ENCODE measurements at places on chromosomes 13 and 19.

DNA sequence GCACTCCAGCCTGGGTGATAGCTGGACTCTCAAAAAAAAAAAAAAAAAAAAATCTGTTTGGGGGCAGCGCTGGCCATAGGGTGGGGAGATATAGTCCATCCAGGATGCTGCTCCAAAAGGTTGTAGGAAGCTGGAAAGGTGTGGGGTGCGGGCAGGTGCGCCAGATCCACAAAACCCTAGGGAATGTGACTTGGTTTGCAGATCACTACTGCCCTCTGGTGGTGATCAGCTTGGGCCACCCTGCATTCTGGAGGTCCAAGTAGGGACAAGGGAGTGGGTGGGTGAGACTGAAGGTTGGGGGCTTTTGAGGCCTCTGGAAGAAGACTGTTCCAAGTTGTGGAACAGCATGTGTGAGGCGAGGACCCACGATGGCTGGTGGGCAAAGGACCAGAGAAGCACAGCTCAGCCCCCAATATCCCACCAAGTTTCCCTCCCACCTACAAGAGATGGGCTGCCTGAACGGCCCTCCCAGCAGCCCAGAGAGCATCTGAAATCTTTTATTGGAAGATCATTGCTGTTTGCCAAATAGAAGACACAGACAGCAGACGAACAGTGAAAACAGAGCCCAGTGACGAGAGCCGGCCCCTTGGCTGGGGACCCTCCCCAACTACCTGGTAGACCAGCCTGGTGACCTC, 10.4 kb upstream of the TYK2 start:
- DNase-seq = peak; percentile 75

DNA sequence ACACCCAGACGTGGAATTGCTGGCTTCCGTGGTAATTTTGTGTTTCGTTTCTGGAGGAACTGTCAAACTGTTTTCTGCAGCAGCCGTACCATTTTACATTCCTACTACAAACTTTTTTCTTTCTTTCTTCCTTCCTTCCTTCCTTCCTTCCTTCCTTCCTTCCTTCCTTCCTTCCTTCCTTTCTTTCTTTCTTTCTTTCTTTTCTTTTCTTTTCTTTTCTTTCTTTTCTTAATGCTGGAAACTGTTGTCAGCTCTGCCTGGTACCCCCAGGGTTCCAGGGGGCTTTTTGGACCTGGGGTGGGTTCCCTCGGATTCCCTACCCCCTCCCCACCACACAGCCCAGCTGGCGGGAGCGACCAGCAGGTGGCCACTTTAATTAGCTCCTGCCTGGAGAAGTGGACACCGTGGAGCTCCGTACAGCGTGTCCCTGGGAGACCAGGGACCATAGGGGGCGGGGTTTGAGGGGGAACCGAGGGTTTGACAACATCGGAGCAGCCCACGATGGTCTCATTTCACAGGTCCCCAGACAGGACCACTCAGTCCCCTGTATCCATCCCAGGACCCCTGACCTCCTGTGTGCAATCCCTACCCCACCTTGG, 24.4 kb downstream of the CELF5 start:
- DNase-seq = no peak

GRCh38 chr13:114062754-114063153, 69.7 kb downstream of the RASA3 start:
- no peak for DNase-seq

- peak; percentile 62 for DNase-seq
Observed at GRCh38 chr13:98475522-98475921, 101.4 kb downstream of the STK24 start.

- no peak for DNase-seq
Observed at GRCh38 chr19:1616875-1617274, 11.6 kb upstream of the UQCR11 start.

DNA sequence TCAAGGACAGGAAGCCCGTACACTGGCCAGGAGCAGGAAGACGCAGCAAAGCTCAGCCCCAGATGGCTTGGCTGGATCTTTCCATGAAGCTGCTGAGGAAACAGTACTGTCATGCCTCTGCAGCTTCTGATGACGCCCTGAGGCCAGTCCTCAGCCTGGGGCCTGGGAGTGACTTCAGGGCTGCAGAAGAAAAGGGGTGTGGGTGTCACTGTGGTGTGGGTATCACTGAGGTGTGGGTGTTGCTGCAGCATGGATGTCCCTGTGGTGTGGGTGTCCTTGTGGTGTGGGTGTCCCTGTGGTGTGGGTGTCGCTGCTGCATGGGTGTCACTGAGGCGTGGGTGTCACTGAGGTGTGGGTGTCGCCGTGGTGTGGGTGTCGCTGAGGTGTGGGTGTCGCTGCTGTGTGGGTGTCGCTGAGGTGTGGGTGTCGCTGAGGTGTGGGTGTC, 12.0 kb upstream of the GAS6 start:
- DNase-seq = no peak

DNA sequence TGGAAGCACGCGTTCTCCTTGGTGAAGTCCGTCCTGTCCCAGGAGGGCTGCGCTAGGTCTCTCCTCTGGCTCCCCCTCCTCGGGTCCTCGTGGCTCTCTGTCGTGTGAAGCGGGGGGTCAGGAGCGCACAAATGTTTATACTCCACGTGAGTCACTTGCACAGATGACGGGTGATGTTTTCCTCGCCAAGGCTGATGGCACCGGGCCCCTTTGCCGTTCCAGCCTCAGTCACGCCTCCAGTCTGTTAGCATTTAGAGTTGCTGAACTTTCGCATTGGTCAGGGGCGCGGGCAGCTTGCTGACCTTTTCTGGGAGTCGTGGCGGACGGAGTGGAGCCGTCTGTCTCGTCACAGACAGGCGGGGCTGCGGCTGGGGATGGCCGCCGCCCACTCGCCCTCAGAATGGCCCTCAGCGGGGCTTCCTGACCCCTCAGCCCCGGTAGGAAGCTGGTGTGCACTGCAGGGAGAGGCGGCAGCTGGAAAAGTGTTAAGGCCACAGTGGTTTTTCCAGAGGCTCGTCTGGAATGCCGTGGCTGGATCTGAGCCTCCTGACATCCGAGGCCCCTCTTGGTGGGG, 13.7 kb downstream of the KLHL26 start:
- no peak for DNase-seq

DNA sequence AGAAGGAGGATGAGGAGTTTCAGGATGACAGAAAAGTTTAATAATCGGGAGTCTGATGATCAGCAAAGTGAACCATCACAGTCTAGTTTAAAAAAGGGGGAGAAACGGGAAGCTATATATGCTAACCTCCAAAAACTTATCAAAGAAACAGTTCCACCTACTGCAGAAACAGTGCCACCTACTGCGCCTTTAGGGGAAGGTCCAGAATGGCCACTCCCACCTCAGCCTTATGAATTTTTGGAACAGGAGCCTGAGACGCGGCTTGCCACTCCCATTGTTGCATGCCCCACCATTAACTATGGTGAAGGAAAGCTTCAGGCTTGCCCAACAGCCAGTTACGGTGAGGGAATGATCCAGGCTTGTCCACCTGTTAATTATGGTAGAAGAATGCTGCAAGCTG, 929.0 kb downstream of the SLITRK6 start:
- DNase-seq = no peak

DNA sequence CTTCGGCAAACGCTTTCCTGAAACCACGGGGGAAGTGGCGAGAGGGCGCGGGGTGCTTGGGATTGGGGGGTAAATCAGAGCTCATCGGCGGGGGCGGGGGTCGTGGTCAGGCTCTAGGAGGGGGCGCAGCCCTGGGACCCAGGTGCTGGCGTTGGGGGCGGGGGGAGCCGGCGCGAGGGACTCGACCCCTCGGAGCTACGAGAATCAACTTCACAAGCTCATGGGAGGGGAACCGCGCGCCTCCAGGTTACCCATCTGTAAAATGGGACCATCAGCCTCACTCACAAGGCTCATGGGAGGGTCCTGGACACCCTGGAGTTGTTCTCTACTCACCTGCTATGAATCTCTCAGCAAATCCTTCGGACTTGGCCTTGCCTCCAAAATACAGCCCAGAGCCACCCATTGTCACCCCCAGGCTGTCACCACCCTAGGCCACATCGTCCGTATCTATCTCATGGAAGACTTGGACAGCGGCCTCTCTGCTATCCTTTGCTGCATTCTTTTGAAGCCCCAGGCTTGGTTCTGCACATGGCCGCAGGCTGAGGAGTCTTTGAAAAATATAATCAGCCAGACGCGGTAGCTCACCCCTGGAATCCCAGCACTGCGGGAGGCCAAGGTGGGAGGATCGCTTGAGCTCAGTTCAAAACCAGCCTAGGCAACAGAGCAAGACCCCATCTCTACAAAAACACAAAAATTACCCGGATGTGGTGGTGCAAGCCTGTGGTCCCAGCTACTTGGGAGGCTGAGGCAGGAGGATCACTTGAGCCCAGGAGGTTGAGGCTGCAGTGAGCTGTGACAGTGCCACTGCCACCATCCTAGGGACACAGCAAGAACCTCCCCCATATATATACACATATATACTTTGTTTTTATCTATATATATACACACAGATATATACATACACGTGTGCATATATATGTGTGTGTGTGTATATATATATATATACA, 939 bp upstream of the RANBP3 start:
- no peak for DNase-seq

GRCh38 chr13:67143544-67144115, 86.5 kb downstream of the PCDH9 start:
- DNase-seq = no peak

- no peak for DNase-seq
Observed at GRCh38 chr13:105452895-105453294, 1082.6 kb downstream of the EFNB2 start.

- DNase-seq = no peak
Observed at GRCh38 chr13:70668983-70669382, 560.7 kb upstream of the KLHL1 start.

DNA sequence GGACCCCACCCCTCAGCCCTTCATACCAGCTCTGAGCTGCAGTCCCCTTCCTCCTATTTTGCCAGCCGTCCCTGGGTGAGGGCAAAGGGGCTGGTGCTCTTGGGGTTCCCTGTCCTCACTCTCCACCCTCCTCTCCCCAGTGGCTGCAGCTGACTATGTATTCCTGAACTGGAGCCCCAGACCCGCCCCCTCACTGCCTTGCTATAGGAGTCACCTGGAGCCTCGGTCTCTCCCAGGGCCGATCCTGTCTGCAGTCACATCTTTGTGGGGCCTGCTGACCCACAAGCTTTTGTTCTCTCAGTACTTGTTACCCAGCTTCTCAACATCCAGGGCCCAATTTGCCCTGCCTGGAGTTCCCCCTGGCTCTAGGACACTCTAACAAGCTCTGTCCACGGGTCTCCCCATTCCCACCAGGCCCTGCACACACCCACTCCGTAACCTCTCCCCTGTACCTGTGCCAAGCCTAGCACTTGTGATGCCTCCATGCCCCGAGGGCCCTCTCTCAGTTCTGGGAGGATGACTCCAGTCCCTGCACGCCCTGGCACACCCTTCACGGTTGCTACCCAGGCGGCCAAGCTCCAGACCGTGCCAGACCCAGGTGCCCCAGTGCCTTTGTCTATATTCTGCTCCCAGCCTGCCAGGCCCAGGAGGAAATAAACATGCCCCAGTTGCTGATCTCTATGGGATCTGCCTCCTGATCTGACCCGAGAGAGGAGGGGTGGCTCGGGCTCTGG, 2.4 kb downstream of the COX7A1 start:
- peak; percentile 58 for DNase-seq

DNA sequence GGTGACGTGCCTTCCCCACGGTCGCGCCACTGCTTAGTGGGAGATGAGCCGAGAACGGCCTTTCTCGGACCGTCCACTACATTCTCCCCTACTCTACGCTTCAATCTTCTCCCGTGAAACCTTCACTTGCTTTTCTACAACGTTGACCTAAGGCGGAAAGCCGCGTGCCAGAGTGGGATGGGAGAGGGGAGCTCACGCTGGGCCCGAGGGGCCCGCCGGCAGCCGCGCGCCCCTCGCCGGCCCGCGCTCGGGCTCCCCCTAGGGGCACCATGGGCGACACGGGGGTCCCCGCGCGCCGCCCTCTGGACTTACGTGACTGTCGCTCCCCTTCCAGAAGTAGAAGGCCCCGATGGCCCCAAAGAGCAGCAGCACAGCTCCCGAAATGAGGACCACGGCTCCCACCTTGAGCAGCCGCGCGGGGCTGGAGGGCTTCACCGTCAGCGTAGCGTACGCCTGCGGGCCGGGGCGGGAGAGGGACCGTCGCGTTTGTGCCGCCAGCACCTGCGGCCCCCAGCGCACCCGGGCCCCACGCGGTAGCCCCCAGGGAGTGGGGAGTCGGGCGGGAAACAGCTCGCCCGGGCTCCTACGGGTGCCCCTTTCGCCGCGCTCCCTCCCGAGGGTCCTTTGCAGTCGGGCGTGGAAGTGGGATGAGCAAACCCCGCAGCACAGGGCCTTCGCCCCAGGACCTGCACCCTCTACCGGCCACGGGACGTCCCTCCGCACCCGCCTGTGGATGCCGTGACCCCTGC, 727 bp downstream of the CNMD start:
- peak; percentile 86 for DNase-seq

GRCh38 chr19:45498411-45499195, at the start of gene PPM1N:
Gene PPM1N, plus strand, starts transcription at chr19:45498443. Its CDS starts 30 bp downstream, at chr19:45498473.
- DNase-seq = no peak

- no peak for DNase-seq
Observed at GRCh38 chr13:48167866-48168265, 65.1 kb upstream of the ITM2B start.

DNA sequence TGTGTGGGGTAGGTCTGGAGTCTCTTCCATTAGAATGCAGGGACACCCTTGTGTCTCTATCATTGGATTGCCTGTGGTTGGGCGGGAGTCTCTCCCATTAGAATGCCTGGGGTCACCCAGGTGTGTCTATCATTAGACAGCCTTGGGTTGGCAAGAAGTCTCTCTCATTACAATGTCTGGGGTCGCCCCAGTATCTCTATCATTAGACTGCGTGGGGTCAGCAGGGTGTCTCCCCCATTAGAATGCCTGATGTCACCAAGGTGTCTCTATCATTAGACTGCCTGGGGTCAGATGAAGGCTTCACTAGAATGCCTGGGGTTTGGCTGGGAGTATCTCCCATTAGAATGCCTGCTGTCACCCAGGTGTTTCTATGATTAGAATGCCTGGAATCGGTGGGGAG, 1539.0 kb downstream of the UQCRFS1 start:
- DNase-seq = no peak

DNA sequence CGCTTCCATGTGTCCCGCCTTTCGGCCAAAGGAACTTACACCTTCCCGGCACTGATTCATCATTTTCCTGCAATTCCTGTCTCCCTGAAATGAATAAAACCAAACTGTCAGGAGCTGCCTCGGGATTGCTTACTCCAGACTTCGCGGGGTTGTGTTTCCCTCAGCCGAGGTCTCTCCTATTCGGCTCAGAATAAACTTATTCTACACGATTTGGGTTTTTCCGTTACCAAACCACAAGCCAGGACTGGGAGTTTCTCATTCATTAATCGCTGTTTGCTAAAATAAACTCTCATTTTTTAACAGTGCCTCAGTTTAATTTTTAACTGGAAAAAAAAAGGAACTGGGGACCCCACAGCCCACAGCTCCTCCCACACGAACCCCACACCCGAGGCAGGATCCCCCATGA, 667 bp downstream of the ZNF878 start:
- no peak for DNase-seq

DNA sequence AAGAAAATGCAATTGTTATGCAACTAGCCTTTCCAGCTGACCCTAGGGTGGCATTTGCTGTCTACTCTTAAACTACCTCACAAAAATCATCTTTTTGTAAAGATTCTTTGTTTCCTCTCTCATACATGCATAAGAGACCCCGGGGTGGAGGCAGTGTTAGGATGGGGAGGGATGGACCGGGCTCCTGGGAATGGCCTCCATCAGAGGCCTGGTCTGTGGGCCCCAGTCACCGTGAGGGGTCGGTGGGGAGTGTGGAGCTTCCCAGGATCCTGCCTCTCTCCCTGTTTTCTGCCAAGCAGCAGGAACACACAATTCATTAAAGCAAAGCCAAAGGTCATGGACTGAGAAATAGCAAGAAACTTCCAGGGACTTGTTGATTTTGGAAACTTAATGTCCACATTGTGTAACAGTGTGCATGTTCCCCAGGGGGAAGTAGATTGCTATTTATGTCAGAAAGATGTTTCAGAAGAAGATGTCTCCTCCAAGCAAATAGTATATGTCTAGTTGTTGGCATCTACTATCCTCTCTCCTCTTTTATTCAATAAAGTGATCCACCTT, 241.4 kb downstream of the ENOX1 start:
- peak; percentile 3 for DNase-seq

Data from upper lobe of left lung (tissue), 6 donors.